Testis (tissue), 5 donors: ENCODE measurements at places on chromosomes 3 and 15. TPM values are rescaled to one million over a fixed set of nuclear protein-coding genes. Genes with fewer than 3 reads are reported as not detected.

DNA sequence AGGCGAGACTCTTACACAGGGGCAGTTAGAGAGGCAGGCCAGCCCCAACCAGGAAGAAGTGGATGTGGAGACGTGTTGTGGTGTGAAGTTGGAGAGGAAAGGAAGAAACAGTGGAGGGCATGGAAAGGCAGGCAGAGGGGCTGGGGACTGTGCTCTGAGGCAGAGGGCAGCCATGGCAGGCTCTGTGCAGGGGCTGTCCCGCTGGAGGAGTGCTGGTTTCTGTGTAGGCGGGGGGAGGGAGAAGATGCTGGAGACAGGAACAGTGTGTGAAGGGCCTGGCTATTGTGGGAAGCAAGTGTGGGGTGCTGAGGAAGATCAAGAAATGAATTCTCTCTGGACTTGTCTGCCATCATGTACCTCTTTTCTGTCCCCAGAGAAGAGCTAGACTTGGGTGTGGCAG lies 21.0 kb downstream of the SNAPC5 start:
- no peak overlapping the region for H3K27ac ChIP-seq
- H3K4me1 ChIP-seq = no peaks in the 10 kb centered on the region
- H3K36me3 ChIP-seq = no peaks in the 10 kb centered on the region

DNA sequence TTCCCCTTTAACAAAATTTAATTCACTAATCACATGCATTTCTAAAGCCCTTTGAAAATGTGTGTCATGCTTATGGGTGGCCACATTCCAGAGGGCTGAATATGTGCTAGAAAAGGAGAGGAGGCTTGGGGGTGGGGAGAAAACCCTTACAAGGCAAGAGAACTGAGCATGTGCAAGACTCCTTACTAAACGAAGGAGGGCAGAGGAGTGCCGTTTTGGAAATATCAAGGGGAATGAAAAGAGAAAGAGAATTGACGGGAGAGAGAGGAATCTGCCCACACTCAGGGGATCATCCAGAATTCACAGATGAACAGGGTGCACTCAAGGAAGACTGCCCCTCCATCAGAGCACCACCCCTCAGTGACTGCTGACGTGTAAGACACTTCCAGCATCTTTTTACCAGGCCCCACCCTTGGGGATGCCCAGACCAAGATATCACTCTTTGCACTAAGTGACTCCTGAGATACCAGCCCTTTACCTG lies 37.9 kb upstream of the TSC22D2 start:
- no peak overlapping the region for H3K4me3 ChIP-seq
- no peaks in the 10 kb centered on the region for H3K36me3 ChIP-seq
- DNase-seq = peak; percentile 60
- no peaks in the 10 kb centered on the region for H3K27me3 ChIP-seq
- peak overlapping the region; percentile 51 for H3K27ac ChIP-seq

DNAJA4 gene
- polyA plus RNA-seq = 183 TPM

GRCh38 chr3:88090681-88091080 lies 31.6 kb downstream of the ZNF654 start:
- no peaks in the 10 kb centered on the region for H3K36me3 ChIP-seq
- DNase-seq = no peak
- H3K27ac ChIP-seq = no peak overlapping the region
- H3K4me3 ChIP-seq = no peak overlapping the region

DNA sequence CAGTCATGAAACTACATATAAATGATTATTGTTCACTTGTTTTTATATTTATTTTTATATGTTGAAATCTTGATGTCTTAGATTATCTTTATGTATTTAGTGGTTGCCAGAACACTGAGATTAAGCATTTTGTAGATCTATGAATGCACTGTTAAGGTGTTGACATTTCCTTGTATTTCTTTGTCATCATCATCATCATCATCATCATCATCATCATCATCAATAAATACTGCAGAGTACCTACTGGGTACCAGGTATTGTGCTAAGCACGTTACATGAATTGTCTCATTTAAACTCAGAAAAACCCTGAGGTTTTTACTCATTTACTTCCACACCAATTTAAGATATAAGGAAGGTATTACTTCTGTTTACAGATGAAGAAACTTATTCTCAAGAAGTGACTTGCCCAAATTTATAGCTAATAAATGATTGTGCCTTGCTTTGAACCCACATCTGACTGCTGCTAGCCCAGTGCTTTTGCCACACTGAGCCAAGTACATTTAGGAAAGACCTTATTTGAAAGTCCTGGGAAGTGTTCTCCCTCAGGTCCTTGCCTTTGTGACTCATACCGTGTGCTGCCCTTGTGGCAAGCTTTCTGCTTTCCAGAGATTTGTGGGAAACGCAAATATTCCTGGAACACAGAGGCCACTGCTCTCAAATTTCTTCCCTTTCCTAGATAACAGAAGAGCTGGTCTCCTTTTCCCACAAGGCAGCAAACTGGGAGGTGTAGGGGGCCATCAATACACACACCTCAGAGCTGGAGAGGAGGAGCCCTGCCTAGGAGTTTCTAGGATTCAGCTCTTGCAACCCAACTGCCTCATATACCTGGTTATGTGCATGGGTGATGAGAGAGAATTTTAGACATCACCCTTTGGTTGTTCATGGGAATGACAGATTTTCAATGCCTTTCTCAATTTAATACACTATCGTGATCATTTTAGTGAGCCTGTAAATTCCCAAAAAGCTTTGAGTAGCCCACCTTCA lies 115.4 kb upstream of the C15orf61 start:
- H3K27me3 ChIP-seq = no peaks in the 10 kb centered on the region
- no peaks in the 10 kb centered on the region for H3K36me3 ChIP-seq
- no peak for DNase-seq
- no peaks in the 10 kb centered on the region for H3K4me1 ChIP-seq
- no peak overlapping the region for H3K27ac ChIP-seq

SEMA3B gene
- 30.2 TPM for polyA plus RNA-seq

- no peaks in the 10 kb centered on the region for H3K36me3 ChIP-seq
- no peak overlapping the region for H3K27ac ChIP-seq
- no peak overlapping the region for H3K4me3 ChIP-seq
- no peaks in the 10 kb centered on the region for H3K4me1 ChIP-seq
- DNase-seq = no peak
These were observed 5.9 kb upstream of the FAM3D start for GRCh38 chr3:58672451-58672850.

CYP1A2 gene
- polyA plus RNA-seq = not detected

GRCh38 chr3:168475704-168476103 lies 380.0 kb upstream of the GOLIM4 start:
- H3K4me1 ChIP-seq = no peaks in the 10 kb centered on the region
- H3K36me3 ChIP-seq = no peaks in the 10 kb centered on the region
- DNase-seq = no peak
- no peaks in the 10 kb centered on the region for H3K27me3 ChIP-seq
- no peak overlapping the region for H3K27ac ChIP-seq

GRCh38 chr3:64255741-64256340 lies 30.6 kb upstream of the PRICKLE2 start:
- no peak for DNase-seq
- no peaks in the 10 kb centered on the region for H3K4me1 ChIP-seq
- no peaks in the 10 kb centered on the region for H3K36me3 ChIP-seq

- H3K36me3 ChIP-seq = no peaks in the 10 kb centered on the region
- H3K4me1 ChIP-seq = peaks cover 4% of the 10 kb centered on the region
- no peaks in the 10 kb centered on the region for H3K27me3 ChIP-seq
- H3K4me3 ChIP-seq = no peak overlapping the region
These were observed 10.9 kb downstream of the PXYLP1 start for GRCh38 chr3:141242377-141243092.

GRCh38 chr15:50128266-50128665 lies 9.2 kb upstream of the ATP8B4 start:
- DNase-seq = peak; percentile 82
- no peak overlapping the region for H3K27ac ChIP-seq
- H3K36me3 ChIP-seq = no peaks in the 10 kb centered on the region
- H3K4me3 ChIP-seq = no peak overlapping the region

DNA sequence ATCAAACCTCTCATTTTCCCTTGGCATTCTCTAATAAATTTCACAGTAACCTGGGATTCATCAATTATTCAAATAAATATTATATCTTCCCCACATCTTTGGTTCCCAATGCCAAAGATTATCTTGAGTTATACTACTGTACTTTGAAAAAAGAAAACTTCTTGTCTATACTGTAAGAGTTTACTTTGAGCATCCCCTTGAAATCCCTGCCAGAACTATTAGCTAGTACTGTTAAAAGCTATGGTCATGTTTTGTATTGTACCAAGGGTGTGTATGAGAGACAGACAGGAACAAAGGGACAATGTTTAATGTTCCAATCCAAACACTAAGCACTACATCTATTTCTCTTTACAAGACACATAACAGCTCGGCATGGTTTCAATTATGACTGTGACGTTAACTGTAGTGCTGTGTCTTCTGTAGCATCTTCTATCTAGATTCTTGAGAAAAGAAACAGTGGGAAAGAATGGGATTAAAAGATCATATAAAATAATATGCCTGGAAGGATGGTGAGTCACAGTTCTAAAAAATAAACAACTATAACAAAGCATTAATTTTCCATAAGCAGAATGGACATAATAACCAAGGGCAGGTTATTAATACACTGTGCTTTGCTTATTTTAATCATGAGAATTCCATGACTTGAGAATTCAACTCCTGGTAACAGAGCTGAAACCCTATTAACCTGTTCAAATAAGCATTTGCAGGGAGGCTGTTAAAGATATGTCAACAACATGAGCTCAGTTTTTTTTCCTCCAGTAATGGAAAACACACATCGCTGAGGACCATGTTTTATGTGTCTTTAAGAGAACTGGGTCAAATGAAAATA lies 71.1 kb downstream of the ALDH1A2 start:
- H3K4me1 ChIP-seq = no peaks in the 10 kb centered on the region
- no peak for DNase-seq
- H3K27ac ChIP-seq = no peak overlapping the region
- H3K36me3 ChIP-seq = no peaks in the 10 kb centered on the region
- H3K4me3 ChIP-seq = no peak overlapping the region

- peaks cover 20% of the 10 kb centered on the region for H3K4me1 ChIP-seq
- H3K4me3 ChIP-seq = no peak overlapping the region
- peak overlapping the region; percentile 21 for H3K27ac ChIP-seq
- no peaks in the 10 kb centered on the region for H3K27me3 ChIP-seq
These were observed 104.3 kb downstream of the CD47 start for GRCh38 chr3:107986505-107986904.

PLSCR5 gene
- polyA plus RNA-seq = not detected

DNA sequence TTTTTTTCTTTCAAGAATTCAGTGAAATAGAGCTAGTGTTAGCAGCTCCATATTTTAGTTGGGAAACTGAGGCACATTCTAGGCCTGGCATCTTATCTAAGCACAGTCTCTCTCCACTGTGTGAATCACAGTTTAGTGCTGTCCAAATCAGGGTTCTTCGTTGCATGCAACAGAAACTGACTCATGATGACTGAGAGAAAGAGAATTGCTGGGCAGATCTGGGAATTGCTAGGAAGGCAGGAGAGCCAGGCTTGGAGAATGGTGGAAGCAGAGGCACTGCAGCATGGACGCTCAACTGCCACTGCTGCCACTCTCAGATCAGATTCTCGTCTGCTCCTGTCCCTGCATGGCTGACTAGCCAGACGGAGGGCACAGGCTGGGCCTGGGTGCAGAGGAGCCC lies 40.7 kb upstream of the CHST2 start:
- no peaks in the 10 kb centered on the region for H3K4me1 ChIP-seq
- H3K4me3 ChIP-seq = no peak overlapping the region
- H3K27ac ChIP-seq = no peak overlapping the region
- no peaks in the 10 kb centered on the region for H3K27me3 ChIP-seq
- DNase-seq = no peak

DNA sequence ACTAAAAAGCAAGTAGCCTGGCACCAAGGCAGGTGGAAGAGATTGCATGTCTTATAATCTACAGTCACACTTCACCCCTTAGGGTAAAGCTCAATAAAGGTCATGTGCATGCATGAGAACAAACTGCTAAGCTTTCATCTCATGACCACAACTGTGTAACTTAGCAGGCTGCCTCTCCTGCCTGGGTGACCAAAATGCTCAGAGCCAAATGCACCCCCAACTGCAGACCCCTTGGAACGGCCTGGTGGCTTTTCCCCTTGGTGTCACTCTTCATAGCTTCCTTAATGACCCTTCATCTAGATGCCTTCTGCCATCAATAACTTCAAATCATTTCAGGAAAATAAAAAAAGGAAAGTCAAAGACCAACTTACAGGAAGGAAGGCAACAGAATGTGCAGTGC lies 88.1 kb downstream of the ADAMTS17 start:
- H3K36me3 ChIP-seq = no peaks in the 10 kb centered on the region
- DNase-seq = no peak
- H3K27ac ChIP-seq = no peak overlapping the region
- H3K4me1 ChIP-seq = no peaks in the 10 kb centered on the region

- H3K27me3 ChIP-seq = no peaks in the 10 kb centered on the region
- H3K4me1 ChIP-seq = no peaks in the 10 kb centered on the region
- DNase-seq = no peak
- no peaks in the 10 kb centered on the region for H3K36me3 ChIP-seq
These were observed 230.5 kb downstream of the NFKBIZ start for GRCh38 chr3:102079809-102080197.

- H3K27me3 ChIP-seq = no peaks in the 10 kb centered on the region
- H3K4me1 ChIP-seq = no peaks in the 10 kb centered on the region
- DNase-seq = no peak
These were observed 153.4 kb upstream of the MCTP2 start for GRCh38 chr15:94077938-94078337.

DNA sequence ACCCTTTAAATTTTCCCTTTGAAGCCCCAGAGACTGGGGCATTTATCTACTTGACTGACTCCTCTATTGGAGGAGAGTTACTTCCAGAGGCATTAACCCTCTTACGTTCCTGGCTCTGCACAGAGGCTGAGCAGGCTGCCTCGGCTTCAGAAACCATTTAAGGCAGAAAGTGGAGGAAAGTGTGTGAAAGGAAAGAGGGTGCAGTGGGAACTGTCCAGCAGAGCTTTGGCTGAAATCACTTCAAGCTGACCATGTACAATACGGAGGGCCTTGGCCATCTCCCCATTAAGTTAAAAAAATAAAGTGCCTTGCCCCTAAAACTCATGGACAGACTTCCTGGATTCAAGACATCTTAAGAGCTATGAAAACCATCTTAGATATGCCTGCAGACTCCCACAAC lies 238.7 kb downstream of the SV2B start:
- H3K27ac ChIP-seq = no peak overlapping the region
- H3K4me1 ChIP-seq = no peaks in the 10 kb centered on the region

- H3K27me3 ChIP-seq = no peaks in the 10 kb centered on the region
- H3K4me3 ChIP-seq = no peak overlapping the region
- no peak overlapping the region for H3K27ac ChIP-seq
- DNase-seq = no peak
- no peaks in the 10 kb centered on the region for H3K36me3 ChIP-seq
- H3K4me1 ChIP-seq = no peaks in the 10 kb centered on the region
These were observed 151.0 kb downstream of the OXSM start for GRCh38 chr3:25940935-25941334.

RYR3 gene
- polyA plus RNA-seq = 4.4 TPM

SI gene
- polyA plus RNA-seq = 2.9 TPM

CCDC39 gene
- 4.3 TPM for polyA plus RNA-seq

IQCF5 gene
- 78.9 TPM for polyA plus RNA-seq

GRCh38 chr15:42491539-42492225 lies 741 bp upstream of the ZNF106 start:
- H3K36me3 ChIP-seq = no peaks in the 10 kb centered on the region
- peak overlapping the region; percentile 76 for H3K4me3 ChIP-seq
- DNase-seq = no peak
- no peaks in the 10 kb centered on the region for H3K27me3 ChIP-seq
- peak overlapping the region; percentile 97 for H3K27ac ChIP-seq

ZNF148 gene
- 17.6 TPM for polyA plus RNA-seq

GUCA1C gene
- 1.1 TPM for polyA plus RNA-seq
